ENCODE measurements at places on chromosomes 4 and X.

GRCh38 chr4:102301167-102301566 is 44.1 kb downstream of the SLC39A8 start:
- no peak for DNase-seq

- no peak for DNase-seq
These were observed 39.1 kb upstream of the TMEM184C start for GRCh38 chr4:147578051-147578476.

- DNase-seq, result no peak
These were observed 81.0 kb upstream of the SMARCAD1 start for GRCh38 chr4:94126669-94127068.

DNA sequence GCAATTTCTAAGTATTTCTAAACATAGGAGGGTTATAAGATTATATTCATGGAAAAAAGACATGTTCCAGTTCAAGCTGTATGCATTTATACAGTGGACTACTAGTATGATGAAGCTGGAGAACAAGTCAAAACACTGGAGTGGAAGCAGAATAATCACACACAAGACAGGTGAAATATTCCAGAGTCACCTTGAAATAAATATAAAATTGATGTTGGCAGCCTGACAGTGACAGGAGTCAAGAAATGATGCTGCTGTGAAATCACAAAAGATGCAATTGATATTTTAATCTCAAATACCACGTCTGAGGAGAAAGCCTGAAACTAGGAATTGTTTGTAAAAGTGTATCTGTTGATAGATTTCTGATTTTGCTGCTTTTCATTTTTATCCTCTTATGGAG is 667.3 kb downstream of the IL1RAPL1 start:
- no peak for DNase-seq

- no peak for DNase-seq
These were observed 1139.6 kb downstream of the STPG2 start for GRCh38 chr4:97003715-97004114.

DNA sequence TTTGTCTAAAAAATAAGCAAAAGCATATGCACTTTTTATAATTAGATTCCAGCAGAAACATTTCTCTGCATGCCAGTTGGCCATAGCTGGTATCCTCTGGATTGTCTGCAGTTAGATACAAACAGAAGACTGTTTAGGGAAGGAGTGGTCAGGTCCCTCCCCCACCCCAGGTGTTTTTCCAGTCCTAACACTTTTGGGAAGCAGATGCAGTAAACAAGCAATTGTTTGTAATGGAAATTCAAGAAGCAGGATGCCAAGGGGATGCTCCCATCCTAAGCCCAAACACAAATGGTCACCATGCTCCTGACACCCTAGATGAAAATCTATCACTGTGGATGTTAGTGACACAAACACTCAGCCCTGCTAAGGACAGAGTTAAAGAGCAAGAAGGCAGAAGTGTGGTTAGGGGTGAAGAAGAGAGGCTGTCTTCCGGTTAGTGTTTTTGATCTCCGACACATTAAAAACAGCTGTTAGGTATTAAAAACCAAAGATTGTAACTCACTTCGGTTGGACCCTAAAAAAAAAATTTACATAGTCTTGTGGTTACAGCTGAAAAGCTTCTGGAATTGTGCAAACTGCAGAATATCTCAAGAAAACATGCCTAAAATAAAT is 7.9 kb downstream of the LEF1 start:
- no peak for DNase-seq

- no peak for DNase-seq
These were observed 14.5 kb downstream of the CRMP1 start for GRCh38 chr4:5878359-5878758.

DNA sequence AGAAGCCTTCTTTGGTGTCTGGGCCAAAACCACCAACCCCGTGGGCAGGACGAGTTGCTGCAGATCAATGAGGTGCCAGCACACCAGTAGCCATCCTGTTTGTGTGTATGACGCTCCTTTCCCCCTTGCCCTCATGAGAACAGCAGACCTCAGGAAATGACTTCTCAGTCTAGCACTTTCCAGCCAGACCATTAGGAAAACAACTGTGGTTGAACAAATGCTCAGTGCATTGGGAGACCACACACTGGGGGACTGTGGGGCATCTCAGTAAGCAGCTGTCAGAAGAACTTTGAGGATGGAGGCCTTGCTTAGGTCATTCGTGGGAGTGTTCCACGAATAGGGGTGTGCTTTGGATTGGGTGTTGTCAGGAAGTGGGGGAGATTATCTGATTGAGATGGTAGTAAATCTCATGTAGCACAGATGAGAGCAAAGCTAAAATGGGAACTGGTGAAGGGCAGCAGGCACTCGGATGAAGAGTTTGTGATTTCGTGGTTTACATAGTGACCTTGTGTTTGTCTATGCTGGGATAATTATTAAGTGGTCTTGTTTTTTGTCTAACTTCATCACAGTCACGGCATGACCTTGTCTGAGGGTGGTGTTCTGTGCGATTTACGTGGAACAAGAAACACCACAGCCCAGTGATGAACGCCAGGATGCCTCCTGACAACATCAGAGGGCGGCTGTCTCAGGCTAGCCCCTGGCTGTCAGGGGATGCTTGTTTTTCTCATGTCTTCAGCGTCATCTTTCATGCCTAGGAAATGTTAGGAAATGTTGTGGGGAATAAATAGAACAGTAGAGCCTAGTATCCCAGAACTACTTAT is 70.1 kb downstream of the USP46 start:
- DNase-seq, result no peak
